ENCODE measurements at places on chromosomes 16 and 17. TPM values are rescaled to one million over a fixed set of nuclear protein-coding genes. Genes with fewer than 3 reads are reported as not detected.

GRCh38 chr17:79965806-79966205, 69.9 kb downstream of the TBC1D16 start:
- no peak for DNase-seq

Gene GPATCH8
- total RNA-seq: 13.1 TPM

DNA sequence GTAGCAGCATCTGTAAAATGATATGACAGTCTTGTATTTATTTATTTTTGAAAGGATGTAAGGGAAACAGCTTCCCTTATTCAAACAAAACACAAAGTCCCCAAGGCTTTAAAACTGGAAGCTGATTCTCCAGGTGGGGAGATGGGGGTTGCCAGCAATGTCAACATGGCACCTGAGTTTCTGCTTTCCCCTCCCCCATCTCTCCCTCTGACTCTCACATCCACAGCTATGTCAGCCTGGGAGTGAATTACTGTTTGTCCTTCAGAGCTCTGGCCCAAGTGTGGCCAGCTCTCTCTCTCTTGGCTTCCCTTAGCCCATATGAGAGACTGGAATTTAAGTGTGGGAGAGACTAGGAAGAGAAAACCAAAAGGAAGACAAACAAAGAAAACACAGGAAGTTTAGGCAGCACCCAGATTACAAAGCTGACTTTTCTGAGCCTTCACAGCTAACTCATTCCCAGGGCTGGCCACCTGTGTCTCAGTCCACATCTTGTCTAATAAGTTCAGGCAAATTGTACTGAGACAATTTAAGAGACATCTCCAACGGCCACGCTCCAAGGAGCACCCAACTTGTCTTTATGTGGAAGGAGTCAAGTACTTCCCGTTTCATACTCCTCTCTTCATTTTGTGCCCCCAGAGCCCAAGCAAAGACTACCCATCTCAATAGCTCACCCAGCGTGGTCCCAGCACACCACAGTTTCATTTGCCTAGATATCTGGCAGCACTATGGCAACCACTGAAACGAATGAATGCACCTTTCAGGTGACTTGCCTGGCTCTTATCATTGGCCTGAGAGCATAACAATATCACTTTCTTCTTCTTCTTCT, 69.2 kb downstream of the SOX9 start:
- no peak for DNase-seq

Gene TP53
- total RNA-seq: 57.1 TPM

- peak; percentile 78 for DNase-seq
Observed at GRCh38 chr17:49968405-49969133, 421 bp upstream of the DLX4 start.

- no peak for DNase-seq
Observed at GRCh38 chr16:56460101-56460500, 8.7 kb downstream of the OGFOD1 start.

Gene G6PC1
- not detected for total RNA-seq

Gene NPIPB13
- 0.39 TPM for total RNA-seq

DNA sequence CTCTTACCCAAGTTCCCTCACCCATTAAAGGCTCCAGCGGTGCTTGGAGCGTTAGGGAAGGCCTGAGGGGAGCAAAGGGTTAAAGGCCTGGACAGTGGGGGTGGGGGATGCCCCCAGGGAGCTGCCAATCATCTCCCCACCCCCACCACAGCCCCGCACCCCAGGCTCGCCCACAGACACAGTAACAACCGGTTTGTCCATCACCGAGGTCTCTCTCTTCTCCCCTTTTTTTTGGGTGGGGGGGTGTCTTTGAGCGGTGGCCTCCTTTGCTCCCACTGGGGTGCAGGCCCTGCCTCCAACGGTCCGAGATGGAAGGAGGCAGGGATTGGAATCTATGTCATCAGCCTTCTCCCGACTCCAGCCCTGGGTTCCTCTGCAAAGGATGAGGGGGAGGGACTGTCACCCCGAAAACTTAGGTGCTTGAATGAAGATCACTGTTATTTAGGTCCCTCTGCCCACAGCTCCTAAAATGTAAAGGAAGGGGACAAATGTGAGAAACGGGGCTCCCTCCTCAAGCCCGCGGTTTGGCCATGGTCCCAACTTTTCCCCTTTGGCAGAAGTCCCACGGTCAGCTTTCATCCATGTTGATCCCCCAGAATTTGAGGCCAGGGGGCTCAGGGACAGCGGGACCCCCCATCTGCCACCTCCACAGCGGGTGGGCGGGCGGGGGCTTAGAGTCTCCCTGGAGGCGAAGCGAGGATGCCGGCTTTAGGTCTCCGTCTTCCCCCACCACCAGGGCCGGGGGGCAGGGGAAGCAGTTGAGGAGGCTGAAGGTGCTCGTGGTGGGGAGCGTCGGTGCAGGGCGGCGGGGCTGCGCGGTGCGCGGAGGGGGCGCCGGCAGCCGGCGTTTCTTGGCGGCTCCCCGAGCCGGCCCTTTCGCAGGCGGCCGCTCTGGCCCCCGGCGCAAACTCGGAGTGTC, 1.7 kb downstream of the EPOP start:
- no peak for DNase-seq

DNA sequence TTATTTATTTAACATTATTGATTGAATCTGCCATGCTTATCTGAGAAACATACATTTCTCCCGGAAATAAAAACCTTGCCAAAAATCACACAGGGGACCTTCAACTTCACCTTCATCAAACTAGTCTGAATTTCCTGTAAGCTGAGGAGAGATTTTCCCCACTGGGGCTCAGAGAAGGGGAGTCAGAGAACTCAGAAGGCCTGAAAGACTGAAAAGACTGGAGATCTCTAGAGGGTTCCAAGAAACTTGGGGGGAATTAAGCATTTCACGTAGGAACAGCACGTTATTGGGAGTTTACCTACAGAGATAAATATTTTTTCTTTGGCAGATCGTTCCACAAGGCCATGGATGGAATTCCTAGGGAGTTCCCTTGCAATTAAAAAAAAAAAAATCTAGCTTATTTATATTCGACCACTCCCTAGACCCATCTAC, 528 bp upstream of the NOL11 start:
- DNase-seq: no peak

Gene MYH13
- not detected for total RNA-seq

- peak; percentile 53 for DNase-seq
Observed at GRCh38 chr17:6843241-6843880, 11.8 kb upstream of the TEKT1 start.

GRCh38 chr17:19019041-19019941, 14.7 kb upstream of the FAM83G start:
- no peak for DNase-seq

Gene TP53TG3F
- not detected for total RNA-seq

GRCh38 chr17:82772026-82772425, 20.2 kb downstream of the TBCD start:
- no peak for DNase-seq

DNA sequence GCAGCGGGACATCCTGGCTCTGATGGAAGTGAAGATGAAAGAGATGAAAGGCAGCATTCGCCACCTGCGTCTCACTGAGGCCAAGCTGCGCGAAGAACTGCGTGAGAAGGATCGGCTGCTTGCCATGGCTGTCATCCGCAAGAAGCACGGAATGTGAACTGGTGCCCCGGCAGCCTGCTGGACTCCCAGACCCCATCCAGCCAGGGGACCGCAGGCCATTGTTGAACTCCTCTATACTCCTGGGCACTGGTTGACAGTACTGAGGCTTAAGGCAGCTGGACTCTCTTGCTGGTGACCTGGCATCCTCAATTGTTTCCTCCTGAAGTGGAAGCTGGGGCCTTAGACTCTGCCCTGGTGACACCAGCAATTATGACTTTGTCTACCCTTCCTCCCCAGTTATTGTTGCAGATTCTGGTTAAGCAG, 1.2 kb downstream of the THAP11 start:
- no peak for DNase-seq

Gene MPP3
- total RNA-seq: 13.9 TPM

- DNase-seq: no peak
Observed at GRCh38 chr16:66212428-66212827, 154.1 kb upstream of the CDH5 start.

DNA sequence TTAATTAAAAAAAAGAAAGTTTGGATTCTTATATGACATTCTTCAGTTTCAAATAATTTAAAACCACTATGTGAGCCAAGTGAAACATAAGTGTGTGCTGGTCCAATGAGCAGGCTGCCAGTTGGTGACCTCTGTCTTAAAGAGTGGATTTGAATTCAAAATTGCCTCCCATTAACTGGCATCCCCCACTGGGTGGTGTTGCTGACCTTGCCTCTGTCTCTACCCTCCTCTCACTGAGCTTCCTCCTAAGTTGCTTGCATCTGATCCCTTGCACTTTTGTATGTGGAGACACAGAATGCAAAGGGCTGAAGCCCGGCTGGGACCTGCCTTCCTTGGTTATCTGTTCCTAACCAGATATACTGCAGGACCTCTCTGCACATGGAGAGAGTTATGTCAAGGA, 160.6 kb downstream of the CYLD start:
- DNase-seq: no peak

- DNase-seq: no peak
Observed at GRCh38 chr16:964356-965035, 6.3 kb downstream of the LMF1 start.

- DNase-seq: no peak
Observed at GRCh38 chr17:34378664-34379101, 15.7 kb upstream of the CCL1 start.

- no peak for DNase-seq
Observed at GRCh38 chr17:29533976-29534375, 32.9 kb downstream of the ABHD15 start.

- DNase-seq: no peak
Observed at GRCh38 chr16:10611825-10612342, 31.5 kb upstream of the EMP2 start.

Gene EXOC3L1
- 0.29 TPM for total RNA-seq

- peak; percentile 50 for DNase-seq
Observed at GRCh38 chr17:29292992-29293889, 707 bp downstream of the NUFIP2 start.

Gene HP
- total RNA-seq: not detected

DNA sequence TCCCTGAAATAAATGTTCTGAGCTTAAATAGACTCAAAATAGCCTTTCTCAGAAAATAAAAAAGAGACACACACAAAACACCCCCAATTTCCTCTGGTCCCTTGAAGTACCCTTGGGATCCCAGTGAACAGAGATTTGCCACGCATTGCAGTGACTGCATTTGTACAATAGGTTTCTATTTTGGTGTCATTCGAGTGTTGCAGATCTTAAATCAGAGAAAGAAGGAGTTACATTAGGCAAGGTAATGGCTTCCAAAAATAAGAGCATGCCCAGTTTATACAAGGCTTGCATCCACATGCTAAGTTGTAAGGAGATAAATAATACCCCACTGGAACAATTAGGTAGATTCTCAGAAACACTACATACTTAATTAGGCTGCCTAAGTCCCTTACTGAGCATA, 2.2 kb downstream of the TOX3 start:
- no peak for DNase-seq

DNA sequence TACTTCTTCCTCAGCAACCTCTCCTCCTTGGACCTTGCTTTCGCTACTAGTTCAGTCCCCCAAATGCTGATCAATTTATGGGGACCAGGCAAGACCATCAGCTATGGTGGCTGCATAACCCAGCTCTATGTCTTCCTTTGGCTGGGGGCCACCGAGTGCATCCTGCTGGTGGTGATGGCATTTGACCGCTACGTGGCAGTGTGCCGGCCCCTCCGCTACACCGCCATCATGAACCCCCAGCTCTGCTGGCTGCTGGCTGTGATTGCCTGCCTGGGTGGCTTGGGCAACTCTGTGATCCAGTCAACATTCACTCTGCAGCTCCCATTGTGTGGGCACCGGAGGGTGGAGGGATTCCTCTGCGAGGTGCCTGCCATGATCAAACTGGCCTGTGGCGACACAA, 429 bp downstream of the OR2C1 start:
- DNase-seq: no peak

All from HT-29 (cell line).